SIG-M5 (cell line): ENCODE measurements at places on chromosomes 2 and 18.

GRCh38 chr2:190626641-190627210 lies 22.2 kb upstream of the NAB1 start:
- DNase-seq = no peak

DNA sequence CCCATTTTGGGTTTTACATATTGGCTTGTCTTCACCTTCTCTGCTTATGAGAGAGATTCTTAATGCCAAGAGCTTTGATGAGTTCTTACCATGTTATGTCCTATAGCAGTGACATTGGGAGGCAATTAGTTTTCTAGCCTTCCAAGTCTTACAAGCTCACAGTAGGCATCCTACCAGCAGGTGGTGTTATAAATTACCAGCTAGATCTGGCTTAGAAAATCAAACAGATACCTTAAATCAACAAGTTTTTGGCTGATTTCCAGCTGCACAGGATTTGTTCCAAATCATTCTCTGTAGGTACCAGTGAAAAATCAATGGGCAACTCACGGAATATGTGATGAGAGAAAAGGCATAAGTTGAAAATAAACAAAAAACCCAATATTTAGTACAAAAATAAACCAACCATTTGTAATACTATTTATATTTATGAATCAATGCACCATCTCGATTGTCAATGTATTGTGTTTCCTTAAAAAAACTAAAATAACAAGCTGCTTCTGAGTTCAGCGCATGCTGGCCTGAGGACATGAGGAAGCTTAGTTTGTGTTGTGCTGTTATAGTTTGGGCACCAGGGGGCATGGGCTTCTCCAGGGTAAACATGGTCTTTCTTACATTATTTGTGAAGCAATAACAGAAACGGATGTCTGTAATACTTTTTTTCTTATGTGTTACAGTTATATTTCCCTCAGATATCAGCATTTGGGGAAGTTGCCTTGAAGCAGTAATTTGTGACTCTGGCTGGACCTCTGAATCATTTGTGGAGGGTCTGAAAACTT lies 34.1 kb upstream of the NXPH2 start:
- DNase-seq = no peak

DNA sequence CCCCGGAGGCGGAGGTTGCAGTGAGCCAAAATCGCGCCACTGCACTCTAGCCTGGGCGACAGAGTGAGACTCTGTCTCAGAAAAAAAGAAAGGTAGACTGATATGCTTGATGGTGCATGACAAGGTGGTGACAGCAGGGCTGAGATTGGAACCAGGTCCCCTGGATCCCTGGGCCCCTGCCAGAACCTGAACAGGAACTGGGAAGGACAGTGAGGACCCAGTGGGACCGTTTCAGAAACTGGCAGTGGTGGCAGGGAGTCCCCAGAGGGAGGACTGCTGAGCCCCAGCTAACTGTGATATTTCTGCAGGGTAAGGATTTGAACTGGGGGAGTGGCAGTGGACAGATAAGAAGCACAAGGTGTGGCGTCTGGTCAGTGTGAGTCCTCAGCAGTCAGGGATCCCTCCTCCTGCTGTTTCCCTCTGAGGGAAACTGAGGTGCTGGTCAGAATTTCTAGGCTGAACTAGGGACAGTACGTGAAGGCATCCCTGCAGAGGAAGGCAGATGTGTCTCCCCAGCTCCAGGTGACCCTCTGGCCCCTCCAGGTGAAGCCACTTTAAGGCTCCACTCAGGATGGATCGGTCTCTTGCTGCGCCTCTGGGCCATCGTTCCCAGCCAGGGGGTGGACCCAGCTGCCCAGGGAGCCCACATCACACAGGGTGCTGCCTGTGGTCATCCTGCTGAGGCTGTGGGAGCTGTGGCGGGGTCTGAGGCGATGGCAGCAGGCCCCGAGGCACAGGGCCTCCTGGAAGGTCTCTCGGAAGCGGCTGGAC lies 5.6 kb downstream of the NMUR1 start:
- no peak for DNase-seq

DNA sequence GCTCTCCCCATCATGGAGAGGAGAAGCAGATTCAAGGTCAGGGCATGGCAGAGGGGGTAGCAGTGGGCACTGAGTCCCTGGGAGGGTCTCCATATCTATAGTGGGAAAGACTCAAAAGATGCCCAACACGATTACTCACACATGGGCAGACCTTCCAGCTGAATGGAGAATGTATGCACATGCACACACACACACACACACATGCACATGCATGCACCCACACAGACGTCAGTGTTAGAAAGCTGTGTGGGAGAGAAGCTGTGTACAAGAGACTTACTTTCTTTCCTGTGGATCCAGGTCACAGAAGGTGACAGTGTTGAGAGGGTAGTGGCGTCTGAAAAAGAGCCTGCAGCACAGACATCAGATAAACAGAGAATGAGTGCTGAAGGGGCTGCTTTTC lies 194.5 kb downstream of the TNS1 start:
- no peak for DNase-seq

DNA sequence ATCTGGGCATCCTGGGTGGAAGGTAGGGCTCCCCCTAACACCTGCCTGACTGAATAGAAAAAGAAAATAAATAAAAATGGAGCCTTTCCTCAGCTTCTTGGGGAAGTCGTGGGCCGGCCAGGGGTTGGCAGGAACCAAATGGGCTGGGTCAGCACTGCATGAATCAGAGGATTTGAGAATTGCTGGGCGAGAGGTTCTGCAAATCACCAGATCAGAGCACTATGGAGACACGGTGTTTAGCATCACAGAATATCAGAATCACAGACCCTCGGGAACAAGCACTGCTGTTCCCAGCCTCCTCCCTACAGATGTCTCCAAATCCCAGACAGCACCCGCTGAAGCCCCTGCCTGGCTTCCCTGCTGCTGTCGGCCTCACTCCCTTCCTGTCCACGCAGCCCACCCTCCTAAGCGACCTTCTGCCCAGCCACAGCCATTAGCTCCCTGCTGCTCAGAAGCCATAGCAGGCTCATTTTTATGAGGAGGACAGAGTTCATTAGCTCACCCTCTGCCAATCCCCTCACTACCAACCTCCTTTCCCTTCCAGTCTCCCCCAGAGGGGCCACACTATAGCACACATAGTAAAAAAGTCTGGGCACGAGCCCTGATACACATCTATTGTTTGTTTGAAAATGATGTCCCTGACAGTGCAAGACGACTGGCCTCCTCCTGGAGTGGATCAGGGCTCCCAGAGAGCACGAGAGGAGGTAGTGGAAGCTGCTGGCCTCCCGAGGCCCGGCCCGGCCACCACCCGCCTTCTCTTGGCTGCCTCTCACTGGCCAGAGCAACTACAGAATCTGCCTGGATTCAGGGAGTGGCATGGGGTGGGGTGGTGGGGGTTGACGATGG lies 64.6 kb upstream of the TAF1B start:
- no peak for DNase-seq

- DNase-seq = no peak
Measured at GRCh38 chr2:32905270-32905669, 41.5 kb upstream of the LTBP1 start.

GRCh38 chr2:18399601-18400000 lies 160.9 kb downstream of the RDH14 start:
- no peak for DNase-seq

GRCh38 chr2:235740821-235741220 lies 247.0 kb downstream of the AGAP1 start:
- no peak for DNase-seq

GRCh38 chr2:40286721-40287120 lies 165.2 kb downstream of the SLC8A1 start:
- DNase-seq = no peak
